Stimulated activated CD8-positive, alpha-beta memory T cell treated with anti-CD3 and anti-CD28 coated beads, Interleukin-4, amount 100 ng/mL, for 1 hour (primary cell): ENCODE measurements at places on chromosomes 3 and 15.

DNA sequence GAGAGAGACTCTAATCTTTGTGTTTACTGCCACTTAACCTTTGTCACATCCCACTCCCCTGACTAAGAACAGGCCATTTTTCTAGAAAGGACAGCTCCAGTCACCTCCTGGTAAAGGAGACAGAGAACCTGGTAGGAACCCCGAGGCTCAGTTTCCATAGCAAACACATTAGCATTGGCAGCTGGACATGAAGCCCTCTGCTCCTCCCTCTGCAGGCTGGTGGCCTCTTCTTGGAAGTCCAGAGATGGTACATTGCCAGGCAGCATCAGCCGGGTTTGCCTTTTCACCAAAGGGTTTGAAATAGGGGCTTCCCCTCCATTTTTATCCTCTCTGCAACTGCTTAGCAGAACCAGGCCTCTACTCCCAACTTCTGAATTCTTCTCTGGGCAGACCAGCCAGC, 213.4 kb upstream of the SEMA6D start:
- no peak for DNase-seq

DNA sequence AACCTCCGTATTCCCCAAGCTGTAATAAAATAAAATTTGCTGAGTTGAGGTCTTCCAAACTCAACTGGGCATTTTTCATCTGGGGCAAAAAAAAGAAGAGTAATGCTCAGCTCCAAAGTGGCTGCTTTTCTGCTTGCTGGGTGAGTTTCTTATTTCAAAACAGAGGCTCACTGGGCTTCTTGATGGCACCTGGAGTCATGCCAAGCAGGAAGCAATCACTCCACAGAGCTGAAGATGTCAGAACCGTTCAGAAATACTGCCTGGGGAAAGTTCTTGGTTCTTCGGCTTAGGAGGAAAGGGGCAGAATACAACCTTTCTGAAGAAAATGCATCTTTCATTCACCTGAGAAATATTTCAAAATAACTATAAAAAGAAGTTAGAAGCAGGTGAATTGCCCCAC, 4.1 kb downstream of the CCR9 start:
- no peak for DNase-seq

- DNase-seq: no peak
These were observed 26.4 kb downstream of the SLC9A9 start for GRCh38 chr3:143821862-143822261.

DNA sequence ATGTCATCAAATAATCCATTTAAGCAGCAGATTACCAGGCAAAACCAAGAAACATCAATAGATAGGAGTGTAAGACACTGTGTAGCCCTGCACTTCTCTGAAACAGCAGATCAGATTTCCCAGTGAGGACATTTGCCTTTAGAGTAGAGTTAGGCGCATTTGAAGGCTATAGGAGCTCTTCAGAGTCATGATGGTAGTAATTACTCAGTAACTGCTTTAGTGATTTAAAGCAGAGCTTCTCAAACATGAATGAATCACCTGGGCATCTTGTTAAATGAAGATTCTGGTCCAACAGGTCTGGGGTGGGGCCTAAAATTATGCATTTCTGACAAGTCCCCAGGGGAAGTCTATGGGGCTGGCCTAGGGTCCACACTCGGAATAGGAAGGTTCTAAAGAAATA, 36.9 kb downstream of the THRB start:
- no peak for DNase-seq

DNA sequence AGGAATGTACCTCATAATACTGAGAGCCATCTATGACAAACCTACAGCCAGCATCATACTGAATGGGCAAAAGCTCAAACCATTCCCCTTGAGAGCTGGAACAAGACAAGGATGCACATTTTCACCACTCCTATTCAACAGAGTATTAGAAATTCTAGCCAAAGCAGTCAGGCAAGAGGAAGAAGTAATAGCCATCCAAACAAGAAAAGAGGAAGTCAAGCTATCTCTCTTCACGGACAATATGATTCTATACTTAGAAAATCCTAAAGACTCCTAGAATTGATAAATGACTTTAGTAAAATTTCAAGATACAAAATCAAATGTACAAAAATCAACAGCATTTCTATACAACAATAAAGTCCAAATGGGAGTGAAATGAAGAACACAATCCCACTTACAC, 30.2 kb downstream of the OCA2 start:
- no peak for DNase-seq
